ENCODE measurements at places on chromosomes 7 and 10.

DNA sequence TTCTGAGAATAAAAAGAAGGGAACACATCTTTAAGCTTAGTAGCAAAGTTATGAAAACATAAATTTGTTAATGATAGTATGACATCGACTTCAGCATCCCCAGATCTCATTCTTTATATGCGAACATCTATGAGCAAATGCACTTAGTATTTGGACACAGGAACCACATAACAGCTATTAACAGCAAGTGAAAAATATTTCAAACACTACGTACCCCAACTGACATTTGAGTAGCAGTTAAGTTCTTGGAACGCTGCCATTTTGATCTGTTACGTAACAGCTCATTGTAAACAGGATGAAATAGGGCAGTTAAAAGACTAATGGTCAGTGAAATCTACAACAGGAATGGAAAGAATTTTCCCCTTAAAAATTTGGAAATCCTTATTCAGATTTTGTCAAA is 428.9 kb downstream of the TNS3 start:
- no peak for DNase-seq

DNA sequence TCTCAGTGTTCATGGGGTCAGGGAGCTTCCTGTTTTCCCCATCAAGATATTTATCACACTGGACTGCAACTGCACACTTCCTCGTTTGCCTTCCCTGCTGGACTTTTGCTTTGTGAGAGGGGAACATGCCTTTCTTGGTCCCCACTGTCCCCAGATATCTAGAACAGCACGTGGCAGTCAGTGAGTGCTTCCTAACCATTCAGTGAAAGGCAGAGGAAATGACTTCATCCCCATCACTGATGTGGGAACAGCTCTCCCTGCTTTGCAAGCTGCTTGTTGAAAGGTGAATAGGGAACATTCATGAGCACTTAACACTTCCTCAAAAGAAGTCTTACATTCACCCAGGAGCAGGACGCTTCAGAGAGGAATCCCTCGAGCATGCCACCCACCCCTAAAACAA is 135.4 kb downstream of the MYOF start:
- no peak for DNase-seq

DNA sequence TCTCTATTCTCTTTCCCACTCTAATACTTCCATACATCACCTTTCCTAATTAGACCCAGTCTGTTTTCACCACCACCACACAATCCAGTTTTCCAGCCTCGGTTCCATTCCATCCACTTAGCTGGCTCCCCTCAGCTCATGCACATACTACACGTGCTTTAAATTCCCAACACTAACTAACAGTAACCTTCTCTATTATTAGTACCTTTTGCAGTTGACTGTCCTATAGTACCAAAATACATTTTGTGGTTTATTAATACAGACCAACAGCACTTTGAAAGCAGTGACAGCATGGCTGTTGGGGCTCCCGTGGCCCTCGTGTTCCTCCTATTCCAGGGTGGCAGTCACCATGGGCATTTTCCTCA is 64.9 kb downstream of the LARP4B start:
- no peak for DNase-seq

DNA sequence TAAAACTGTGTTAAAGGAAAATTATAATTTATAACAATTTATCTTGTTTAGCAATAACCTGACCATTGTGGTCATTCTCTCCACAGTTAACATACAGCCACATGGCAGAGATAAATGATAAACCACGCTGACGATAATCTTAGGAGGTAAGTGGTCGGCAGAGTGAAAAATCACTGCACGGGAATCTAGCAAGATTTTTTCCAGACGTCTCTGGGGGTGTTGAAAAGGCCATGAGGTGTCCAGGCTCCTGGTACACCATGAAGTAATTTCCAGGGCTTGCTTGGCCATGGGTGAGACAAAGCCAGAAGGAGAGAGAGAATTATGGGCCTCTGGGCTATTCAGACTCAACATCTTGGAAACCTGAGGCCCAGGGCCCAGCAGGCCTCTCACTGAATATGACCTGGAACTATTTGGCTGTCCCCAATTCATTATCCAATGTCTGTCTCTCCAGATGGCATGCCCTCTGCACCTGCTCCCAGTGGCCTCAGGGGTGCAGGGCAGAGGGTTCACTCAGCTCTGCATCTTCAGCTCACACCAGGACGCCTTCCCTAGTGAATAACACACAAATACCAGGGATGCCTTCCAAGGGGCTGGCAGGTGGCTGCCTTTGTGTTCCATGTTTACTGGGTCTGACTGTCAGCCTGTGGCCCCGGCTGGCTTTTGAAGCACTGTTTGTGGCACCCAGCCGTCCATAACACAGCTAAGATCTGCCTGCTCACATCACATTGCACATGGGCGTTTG is 590.4 kb upstream of the PFKP start:
- DNase-seq, result no peak

GRCh38 chr7:151625606-151626005 is 105.9 kb upstream of the RHEB start:
- DNase-seq, result no peak

- no peak for DNase-seq
Measured at GRCh38 chr7:17709127-17709526, 231.2 kb downstream of the SNX13 start.

- DNase-seq, result no peak
Measured at GRCh38 chr7:107359520-107360316, 110.1 kb upstream of the GPR22 start.

DNA sequence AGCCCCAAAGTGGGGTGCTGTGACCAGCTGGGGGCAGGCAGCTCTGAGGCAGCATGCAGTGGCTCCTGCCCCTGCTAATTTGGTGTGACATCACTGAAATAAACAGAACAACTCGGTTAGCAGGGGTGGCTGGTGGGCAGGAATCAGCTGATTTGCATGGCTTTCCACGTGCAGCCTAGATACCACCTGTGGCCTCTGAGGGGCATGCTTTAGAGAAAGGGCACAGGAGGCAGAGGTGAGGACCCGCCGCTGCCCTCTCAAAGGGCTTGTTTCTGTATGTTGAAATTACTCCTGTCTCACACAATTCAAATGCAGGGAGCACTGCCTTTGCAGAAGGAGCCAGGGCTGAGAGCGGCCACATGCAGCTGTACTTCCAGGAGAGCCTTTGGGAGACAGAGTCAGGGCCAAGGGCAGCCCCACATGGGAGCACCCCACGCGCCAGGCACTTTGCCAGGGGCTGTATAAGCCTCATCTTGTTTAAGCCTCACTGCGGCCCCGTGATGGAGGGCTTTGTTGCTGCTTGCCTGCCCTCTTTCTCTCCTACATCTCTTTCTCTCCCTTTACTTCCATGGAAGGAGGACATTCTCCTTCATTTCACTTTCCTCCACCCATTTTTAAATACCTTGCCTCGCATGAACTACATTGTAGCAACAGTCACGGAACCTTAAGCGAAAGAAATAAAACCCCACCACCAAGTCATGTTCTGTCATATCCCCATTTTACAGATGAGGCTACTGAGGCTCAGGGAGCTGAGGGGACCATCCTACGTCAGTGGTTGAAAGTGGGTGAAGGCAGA is 137.7 kb downstream of the ZMIZ1 start:
- no peak for DNase-seq

DNA sequence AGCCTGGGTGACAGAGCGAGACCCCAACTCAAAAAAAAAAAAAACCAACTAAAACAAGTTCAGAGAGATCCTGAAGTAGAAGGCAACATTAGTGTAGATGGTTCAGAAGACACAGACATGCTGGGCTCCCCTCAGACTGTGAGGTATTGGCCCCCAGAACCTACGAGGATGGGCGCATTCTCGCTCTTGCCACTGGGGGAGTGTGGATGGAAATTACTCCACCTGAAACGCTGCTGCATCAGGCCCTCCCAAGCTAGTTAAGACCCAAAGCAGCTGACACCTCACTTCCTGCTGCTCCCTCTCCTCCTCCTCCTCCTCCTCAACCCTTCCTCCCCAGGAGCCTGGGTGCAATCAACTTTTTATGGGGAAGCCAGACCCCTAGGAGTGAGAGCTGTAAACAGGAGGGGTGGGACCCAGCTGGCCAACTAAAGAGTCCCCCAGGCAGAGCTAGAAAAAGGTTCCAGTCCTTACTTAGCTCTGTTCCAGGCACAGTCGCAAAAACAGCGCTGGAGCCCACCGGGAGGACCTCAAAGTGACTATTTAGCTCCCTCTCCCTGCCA is 7.4 kb downstream of the SH3PXD2A start:
- no peak for DNase-seq

- DNase-seq, result no peak
Measured at GRCh38 chr7:98875501-98875900, 2.8 kb upstream of the TRRAP start.

GRCh38 chr7:66627151-66627681 is 1.5 kb upstream of the KCTD7 start:
- no peak for DNase-seq

- DNase-seq, result peak; percentile 9
Measured at GRCh38 chr7:23469150-23469960, 936 bp downstream of the IGF2BP3 start.

DNA sequence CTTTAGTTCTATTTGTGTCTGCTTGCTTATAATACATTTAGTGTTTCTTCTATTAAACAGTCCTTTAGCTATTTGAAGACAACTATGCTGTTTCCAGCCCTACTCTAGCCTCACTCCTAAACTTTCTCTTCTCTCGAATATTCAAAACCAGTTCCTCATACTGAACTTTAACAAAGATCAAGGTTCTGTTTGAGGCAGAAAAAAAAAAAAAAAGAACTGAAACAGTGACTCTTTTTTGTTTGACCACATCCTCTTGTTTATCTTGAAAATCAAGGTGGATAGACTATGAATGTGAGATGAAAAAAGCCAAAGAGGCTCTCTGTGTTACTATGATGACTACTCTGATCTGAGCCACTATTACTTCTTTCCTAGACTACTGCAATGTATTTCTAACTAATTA is 154.3 kb downstream of the ZNF365 start:
- no peak for DNase-seq

DNA sequence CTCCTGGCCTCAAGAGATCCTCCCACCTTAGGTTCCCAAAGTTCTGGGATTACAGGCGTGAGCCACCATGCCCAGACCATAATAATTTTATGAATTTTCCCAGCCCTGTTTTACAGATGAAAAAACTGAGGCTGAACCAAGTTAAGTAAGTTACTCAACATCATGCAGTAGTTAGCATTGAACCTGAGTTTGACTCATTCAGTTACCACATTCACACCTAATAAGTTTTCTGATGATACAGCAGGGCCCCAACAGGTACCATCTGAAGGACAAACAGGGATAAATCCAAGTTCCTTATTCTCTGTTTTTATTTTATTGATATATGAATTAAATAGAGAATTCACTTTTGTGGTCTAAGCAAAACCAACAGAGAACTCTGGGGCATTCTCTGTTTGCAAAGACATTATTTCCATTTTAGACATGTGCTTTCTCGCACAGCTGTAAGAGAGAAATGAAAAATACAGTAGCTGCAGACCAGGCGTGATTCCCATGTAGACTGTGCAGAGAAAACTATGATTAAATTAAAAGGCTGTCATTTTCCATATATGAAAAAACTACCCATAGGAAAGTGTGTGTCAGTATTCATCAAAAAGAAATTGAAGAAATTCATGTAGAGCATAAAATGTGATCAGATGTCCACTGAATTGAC is 26.6 kb downstream of the APBB1IP start:
- DNase-seq, result no peak

DNA sequence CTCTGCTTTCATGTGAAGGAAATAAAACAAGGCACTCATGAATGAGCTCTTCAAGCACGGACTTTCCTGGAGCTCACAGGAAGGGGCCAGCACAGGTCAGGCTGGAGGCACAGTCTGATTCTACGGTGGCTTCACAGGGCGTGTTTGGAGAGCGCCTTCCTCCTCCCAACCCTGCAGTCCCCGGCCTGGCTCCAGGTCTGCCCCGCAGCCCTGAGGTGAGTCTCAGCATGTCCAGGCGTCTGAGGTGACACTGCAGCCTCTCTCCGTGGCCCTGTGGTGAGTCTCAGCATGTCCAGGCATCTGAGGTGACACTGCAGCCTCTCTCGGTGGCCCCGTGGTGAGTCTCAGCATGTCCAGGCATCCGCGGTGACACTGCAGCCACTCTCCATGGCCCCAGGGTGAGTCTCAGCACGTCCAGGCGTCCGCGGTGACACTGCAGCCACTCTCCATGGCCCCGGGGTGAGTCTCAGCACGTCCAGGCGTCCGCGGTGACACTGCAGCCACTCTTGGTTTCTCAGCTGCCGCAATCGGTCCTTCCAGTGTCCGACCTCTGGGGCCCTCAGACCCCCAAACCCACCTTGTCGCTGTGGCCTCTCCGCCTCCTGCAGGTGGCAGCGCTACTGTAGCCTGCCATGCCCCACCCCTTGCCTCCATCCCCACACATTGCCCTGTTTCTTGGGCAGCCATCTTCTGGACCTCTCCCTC is 381.7 kb downstream of the DNAJB6 start:
- DNase-seq, result no peak

DNA sequence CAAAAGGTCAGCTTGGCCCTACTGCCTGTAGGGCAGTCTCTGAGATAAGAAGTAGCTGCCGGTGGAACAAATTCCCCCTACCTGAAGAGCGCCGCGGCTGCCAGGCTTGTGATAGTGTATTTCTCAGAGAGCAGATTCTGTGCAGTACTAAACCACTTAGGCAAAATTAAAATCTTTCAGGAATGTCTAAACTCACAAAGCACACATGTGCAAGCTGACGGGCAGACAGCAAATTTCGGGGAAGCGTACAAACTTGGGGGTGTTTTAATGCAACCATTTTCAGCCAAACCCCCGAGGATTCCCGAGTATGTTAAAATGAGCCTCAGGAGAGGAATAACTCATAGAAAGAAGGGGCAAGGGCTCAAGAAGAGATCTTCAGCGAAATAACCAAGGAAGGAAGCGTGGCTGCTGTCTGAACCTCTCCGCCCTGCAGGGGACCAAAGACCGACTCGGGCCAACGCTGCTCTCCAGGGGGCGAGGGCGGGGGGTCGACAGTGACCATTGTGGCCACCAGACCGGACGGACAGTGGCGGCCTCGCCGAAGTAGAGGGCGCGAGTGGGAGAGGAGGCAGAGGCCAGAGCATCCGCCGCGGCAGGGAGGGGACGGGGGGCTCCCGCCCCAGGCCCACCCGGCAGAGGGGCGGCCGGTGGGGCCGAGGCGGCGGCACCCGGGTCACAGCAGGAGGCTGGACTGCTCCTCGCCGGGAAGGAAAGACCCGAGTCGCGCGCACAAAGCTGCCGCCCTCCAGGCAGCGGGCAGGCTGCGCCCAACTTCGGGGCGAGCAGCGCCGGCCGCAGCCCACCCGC is 819 bp downstream of the HYCC1 start:
- peak; percentile 3 for DNase-seq

DNA sequence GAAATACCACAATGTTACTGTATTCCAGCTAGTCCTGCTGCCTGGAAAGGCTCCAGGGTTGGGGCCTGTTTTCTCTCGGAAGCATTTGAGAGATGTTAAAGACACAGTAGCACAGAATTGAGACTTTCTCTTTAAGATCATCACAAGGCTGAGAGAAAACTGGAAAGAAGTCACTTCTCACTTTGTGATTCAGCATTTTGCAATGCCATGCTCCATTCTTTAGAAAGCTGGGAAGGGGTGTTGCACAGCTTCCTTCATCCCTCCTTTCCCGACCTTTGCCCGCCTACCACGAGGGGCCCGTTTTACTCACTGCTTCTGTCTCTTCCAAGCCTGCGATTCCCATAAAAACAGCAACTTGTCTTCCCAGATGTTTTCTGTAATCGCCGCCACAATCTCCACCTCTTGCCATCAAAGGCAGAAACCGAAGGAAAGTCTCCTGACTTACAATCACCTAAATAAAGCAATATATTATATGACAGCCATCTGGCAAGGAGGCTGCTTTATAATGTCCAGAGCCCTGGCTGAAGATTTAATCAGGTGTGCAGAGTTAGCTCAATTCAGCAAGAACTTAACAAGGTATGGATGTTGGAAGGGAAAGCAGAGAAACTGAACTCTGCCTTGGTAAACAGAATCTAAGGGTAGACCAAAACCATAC is 18.9 kb downstream of the NOD1 start:
- DNase-seq, result no peak
